Karpas-422 (cell line): ENCODE measurements at places on chromosomes 12 and 14.

GRCh38 chr12:130186651-130187268, 24.5 kb downstream of the FZD10 start:
- DNase-seq, result no peak

DNA sequence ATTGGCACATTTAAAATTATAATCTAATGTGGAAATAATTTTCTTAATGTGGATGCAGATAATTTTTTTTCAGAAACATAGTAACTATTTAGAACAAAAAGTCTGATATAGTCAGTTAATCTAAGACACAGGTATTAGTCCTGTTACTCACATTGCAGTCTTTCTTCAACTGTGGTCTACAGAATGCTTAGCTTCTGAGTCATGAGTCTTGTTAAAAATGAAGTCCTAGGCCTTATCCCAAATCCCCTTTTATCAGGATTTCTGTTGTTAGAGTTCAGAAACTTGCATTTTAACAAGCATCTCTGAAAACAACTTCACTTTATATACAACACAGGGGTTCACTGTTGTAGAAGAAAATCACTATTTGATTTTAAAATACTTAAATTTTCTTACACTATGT, 112.2 kb downstream of the SLC16A7 start:
- no peak for DNase-seq

GRCh38 chr14:53751650-53752049, 205.0 kb downstream of the BMP4 start:
- no peak for DNase-seq

GRCh38 chr14:93736378-93737014, 51.8 kb downstream of the PRIMA1 start:
- DNase-seq, result peak; percentile 76

GRCh38 chr14:38880643-38881524, 222.2 kb downstream of the SEC23A start:
- DNase-seq, result no peak

GRCh38 chr12:26817183-26817591, 15.8 kb downstream of the ITPR2 start:
- no peak for DNase-seq
